ENCODE measurements at places on chromosomes 4 and X.

GRCh38 chr4:174210354-174210753 lies 73.1 kb downstream of the FBXO8 start:
- DNase-seq: no peak

DNA sequence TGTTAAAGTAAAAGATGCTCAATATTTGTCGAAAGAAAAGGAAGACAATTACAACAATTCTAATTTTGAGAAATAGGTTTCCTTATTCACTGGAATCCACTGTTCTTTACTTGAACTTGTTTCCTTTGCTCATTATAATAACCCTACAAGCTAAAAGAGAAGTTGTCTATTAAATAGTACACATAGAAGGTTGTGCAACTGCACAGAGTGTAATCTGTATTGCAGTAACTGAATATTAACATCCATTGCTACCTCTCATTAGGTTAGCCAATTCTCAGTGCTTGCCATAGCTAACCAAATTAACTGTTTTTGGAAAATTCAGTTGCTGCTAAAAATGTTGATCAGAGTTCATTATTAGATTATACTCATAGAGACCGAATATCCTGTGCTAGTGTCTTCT lies 120.0 kb downstream of the PDLIM5 start:
- no peak for DNase-seq

- no peak for DNase-seq
Measured at GRCh38 chrX:24498181-24498580, 33.1 kb downstream of the PDK3 start.

GRCh38 chrX:38626296-38626695 lies 65.0 kb downstream of the TSPAN7 start:
- DNase-seq: no peak

DNA sequence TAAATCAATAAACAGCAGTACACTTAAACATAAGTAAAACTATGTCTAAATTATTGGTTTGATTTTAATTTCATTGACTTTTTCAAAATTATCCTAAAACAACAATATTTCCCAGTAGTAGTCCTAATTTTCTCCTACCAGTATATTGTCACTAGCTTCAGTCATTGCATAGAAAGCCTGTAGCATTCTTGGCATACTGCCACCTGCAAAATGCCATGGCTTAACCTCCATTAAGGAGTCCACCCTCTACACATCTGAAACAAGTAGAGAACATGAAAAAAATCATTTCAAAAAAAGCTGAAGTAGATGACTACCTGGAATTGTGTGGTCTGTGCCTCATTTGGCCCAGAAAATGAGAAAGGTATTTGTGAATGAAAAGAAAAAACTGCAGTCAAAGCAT lies 348.5 kb downstream of the INPP4B start:
- DNase-seq: no peak

DNA sequence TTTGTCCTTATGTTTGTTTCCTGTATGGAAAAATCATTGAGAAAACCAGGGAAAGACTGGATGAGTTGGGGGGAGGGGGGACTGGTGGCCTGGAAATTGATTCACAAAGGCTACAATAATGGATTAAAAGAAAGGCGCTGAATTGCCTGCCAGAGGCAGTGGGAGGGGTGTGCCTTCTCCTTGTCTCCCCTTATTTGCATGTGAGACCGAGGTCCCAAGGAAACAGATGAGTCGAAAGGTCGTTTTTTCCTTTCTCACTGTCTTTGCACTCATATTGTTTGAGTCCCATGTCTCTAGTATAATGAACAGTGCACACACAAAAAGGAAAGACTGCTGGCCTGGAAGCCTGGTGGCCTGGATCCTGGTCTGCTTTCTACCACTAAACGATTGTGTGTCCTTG lies 86.6 kb upstream of the ZDHHC15 start:
- no peak for DNase-seq

DNA sequence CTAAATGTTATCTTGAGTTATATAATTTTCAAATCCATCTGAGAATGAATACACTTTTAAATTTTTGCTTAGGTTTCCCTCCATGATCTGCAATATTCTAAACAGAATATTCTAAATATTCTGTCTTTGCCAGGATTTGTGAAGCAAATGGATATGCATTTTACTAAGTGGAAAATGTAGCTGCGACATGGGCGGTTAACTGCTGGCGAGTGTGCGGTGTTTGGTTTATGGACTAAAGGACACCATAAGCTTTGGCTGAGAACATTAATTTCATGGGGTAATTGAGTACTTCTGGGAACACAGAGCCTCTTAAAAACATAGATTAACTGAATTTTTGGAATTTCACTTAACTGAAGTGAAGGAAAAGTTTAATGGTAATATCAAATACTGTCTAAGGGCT lies 153.8 kb upstream of the ETNPPL start:
- DNase-seq: no peak

DNA sequence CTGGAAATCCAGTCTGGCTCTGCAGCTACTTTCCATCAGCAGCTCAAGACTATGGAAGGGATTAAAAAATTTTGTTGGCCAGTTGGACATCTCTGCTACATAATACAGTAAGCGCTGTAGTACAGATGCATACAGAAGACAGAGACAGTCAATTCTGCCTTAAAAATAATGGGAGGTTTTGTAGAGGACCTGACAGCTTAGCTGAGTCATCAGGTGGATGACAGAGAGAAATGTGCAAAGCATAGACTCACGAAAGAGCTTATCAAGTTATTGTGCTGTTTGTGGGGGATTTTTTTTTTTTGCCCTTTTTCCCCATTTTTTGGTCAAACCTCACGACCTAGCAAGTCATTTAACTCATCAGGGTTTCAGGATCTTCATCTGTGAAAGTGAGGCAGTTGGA lies 149.0 kb upstream of the SCML1 start:
- DNase-seq: no peak

DNA sequence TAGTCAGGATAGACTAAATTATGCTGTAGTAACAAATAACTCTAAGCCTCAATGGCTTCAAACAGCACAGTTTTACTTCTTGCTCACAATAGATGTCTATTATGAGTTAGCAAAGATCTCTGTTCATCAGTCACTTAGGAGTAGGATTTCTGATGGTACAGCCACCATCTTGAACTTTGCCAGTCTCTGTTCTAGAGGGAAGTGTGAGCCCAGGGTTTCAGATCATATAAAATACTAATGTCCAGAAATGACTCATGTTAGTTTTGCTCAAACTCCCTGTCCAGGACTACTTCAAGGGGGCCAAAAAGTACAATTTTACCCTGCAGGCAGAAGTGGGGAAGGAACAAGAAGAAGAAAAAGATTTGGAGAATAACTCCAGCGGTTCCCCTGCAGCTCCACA lies 77.1 kb upstream of the LSM6 start:
- no peak for DNase-seq

DNA sequence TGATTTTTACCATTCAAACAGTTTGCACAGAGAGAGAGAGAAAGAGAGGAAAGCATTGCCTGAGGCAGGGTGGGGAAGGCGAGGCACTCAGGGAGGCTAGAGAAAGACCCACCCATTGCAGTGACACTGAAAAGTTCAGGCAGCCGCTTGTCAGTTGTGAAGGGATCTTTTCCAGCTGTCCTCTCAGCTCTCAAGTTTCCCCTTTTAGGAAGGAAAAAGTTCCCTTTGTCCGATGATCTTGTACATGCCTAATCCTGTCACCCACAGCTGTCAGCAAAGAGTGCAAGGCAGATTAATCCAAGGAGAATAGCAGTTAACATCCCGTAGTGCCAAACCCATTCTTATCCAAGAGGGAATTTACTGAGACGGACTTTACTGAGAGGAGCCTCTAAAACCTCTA lies 255.0 kb downstream of the MAGEB5 start:
- no peak for DNase-seq

DNA sequence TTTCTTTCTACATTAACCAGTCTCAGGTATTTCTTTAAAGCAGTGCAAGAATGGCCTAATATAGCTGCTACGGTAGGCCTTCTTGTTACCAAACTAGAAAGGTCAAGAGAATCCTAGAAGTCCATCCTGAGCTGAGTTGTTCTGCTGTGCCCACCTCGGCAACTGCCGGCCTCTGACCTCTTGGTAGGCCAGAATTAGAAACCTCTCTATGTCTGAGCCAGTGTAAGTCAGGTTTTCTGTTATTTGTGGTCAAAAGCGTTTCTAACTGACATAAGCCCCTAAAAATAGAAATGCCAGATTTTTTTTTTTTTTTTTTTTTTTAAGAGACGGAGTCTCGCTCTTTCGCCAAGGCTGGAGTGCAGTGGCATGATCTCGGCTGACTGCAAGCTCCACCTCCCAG lies 43.1 kb downstream of the SOWAHB start:
- DNase-seq: no peak

GRCh38 chrX:123169247-123169901 lies 14.7 kb upstream of the GRIA3 start:
- DNase-seq: no peak

- DNase-seq: peak; percentile 87
Measured at GRCh38 chr4:52038103-52038912, at the start of gene SGCB. TSS of gene SGCB (minus strand) at chr4:52038299. CDS start at chr4:52038259, 40 bp downstream.

- DNase-seq: no peak
Measured at GRCh38 chrX:71640002-71640401, 21.7 kb upstream of the CXCR3 start.

DNA sequence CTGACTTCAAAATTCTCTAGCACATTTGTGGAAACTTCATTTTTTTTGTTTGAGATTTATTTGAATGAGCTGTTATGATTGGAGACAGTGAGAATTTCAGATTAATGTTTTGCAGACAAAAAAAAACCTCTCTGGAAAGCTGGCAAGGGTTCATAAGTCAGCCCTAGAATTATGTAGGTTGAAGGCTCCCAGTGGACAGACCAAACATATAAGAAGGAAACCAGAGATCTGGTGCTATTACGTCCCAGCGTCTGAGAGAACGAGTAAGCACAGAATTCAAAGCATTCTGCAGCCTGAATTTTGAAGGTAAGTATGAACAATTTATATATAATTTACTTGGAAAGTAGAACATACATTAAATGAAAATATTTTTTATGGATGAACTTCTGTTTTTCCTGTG lies at the start of gene AGTR2:
Gene AGTR2, plus strand, starts transcription at position 234 of the 400 bp plus-strand sequence. CDS start 1,537 bp downstream, outside the sequence.
- no peak for DNase-seq

DNA sequence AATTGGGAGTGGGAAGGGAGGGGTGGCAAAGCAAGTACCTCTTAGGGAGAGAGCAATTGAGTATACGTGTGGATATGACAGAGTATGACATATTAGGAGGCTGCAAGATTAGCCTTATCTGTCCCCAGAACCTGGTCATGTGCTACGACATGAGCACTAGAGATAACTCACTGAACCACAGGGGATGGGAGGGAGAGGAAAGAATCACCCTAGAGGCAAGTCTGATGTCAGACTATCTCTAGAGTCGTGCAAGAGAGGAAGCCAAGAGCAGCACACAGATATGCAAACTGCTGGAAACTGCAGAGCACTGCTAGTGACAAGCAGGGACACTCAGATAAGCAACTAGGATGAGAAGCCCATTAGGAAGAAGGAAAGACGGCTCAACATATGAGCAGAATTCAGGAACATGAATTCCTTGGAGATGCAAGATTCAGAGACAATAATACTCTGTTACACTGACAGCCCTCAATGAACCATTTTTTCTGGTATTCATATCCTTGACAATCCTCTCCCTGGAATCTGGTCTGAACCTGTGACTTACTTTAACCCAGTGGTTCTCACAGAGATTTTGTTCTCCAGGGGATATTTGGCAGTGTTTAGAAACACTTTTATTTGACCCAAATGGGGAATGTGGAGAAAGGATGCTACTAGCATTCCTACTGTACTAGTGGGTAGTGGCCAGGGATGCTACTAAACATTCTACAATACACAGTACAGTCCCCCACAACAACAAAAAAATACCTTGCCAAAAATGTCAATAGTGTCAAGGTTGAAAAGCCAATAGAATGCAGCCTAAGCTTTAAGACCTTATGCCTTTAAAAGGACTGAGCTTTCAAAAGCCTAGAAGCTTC lies 84.0 kb upstream of the BMP2K start:
- no peak for DNase-seq

DNA sequence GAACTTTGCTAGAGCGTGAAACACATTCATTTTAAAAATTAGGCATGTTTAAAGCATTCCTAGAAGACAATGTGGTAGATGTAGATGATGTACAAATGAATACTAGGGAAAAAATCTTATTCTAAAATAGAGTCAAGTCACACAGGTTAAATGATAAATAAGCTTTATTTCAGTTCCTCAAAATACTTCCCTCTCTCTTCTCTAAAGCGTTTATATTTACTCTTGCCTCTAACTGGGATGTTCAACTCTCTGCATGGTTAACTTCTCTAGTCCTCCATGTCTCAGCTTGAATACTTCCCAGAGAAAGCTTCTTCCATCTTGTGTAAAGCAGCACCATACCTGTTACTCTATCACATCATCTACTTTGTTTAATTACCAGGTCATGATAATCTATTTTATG lies 30.9 kb upstream of the GLRA3 start:
- DNase-seq: no peak

GRCh38 chrX:68872171-68872570 lies 43.4 kb downstream of the EFNB1 start:
- DNase-seq: no peak

GRCh38 chrX:141641138-141641537 lies 51.6 kb downstream of the SPANXA2 start:
- no peak for DNase-seq

GRCh38 chr4:76305033-76305687 lies 1.4 kb upstream of the STBD1 start:
- no peak for DNase-seq

DNA sequence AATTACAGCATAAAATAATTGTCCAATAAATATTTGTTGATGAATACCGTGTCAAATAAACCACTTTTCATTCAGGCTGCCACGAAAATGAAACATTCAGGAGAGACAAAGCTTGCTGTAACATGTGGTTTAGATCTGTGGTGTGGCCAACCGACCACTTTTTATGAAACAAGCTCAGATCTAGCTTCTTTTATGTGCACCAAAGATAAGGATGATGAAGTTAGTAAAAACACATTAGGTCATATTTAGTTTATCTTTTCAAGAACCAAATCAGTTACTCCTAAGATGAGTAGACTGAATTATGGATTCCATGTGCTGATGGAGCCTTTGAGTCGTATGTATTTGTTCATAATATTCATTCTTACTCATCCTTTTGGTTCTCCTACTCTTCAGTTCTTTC lies 35.8 kb downstream of the STOX2 start:
- no peak for DNase-seq

- DNase-seq: no peak
Measured at GRCh38 chr4:123667496-123667895, 270.9 kb downstream of the SPRY1 start.

- no peak for DNase-seq
Measured at GRCh38 chrX:96909291-96909690, 25.6 kb downstream of the RPA4 start.
